BJ (cell line): ENCODE measurements at places on chromosomes 2 and 18.

DNA sequence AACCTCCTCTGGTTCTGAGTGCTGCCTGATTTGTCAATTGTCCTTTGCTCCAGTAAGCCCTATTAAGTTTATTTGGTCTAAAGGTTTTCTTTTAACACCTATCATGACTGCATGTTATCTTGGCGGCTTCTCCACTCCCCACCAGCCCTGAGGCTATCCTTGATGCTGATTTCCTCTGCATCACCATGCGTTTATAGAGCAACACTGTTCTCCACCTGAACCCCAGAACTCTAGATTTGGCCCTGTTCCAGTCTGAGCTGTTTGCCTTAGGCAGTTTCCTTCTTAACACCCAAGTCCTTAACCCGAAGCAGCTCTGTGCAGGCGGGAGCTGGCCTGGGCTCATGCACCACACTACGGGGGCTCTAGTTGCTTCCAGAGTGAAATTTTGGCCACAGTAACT, 98.2 kb upstream of the NPAS2 start:
- no peak for DNase-seq

DNA sequence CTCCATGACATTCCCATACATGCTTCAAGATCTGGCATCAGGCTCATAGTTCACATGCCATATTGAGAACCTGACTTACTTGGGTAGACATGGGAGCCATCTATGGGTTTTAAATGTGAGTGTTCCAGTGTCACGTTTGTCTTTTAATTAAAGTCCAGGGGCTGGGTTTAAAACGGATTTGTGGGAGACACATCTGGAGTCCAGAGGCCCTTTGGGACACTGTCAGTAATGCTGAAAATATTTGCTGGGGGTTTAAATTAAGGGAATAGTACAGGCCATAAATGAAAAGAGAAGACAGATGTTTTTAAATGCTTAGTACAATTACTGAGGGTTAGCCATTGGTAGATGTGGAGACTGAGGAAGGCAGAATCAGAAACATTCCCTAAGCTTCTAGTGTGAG, 478.0 kb downstream of the PID1 start:
- no peak for DNase-seq

DNA sequence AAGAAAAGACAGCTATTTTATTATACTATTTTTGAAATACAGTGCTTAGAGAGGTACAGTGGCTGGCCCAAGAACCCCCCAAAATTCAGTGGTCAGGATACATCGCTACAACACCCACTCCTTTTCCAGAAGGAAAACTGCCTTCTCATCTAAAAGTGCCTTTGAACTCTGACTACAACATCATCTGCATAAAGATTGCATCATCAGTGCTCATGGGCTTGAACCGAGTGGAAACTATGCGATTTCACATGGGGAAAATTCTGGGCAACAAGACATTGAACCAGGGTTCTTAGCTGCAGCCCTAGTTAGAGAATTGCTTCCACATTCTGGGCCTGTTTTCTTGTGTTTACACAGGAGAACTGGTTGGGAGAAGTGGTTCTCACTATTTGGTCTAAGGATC, 294.6 kb upstream of the SLC14A2 start:
- DNase-seq: no peak

- DNase-seq: no peak
These were observed 1719.2 kb upstream of the PIK3C3 start for GRCh38 chr18:40235836-40236235.

- DNase-seq: no peak
These were observed 148.4 kb upstream of the SPRED2 start for GRCh38 chr2:65580824-65581223.

GRCh38 chr2:3517948-3518495, 1.3 kb downstream of the ADI1 start:
- no peak for DNase-seq

GRCh38 chr2:189524746-189525145, 55.8 kb downstream of the SLC40A1 start:
- no peak for DNase-seq

- DNase-seq: no peak
These were observed 195.7 kb upstream of the FANCL start for GRCh38 chr2:58436872-58437271.

GRCh38 chr2:149873936-149874335, 286.4 kb upstream of the MMADHC start:
- peak; percentile 19 for DNase-seq

DNA sequence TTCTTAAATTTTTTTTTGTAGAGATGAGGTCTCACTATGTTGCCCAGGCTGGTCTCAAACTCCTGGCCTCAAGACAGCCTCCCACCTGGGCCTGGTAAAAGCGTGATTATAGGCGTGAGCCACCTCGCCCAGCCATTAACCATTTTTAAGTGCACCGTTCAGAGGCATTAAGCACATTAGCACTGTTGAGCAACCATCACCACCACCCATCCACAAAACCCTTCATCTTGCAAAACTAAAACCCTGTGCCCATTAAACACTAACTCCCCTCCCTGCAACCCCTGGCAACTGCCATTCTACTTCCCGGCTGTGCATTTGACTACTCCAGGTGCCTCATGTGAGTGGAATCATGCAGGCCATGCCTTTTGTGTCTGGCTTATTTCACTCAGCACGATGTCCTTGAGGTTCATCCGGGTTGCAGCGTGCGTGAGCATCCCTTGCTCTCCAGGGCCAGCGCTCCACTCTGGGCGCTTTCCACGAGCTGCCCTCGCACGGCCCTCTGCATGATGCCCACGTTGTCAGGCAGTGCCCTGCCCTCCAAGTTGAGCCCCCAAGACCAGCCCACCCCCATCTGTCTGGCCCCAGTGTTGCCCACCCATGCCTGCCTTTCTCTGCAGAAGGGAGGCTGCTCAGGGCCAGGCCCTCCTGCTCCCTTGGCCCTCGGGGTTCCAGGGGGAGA, 63.0 kb upstream of the GLI2 start:
- no peak for DNase-seq

DNA sequence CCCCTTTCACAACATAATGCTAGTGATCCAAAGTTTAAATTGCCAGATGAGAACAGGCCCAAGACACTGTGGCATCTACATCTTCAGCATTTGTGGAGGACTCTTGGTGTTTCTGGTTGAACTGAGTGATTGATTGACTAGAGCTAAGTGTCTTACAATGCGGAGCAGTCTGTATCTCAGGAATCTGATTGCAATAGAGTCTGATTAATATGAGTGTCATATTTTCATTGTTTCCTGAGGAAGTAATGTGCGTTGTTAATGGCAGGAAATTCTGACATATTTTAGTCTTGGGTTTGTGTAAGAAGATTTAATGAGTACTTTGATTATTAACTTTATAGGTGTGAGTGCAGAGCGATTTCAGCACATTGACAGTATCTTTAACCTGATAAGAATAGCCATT, 82.0 kb upstream of the PROKR1 start:
- no peak for DNase-seq

GRCh38 chr2:225042800-225043167, 516 bp upstream of the DOCK10 start:
- DNase-seq: no peak

- peak; percentile 85 for DNase-seq
These were observed 50.2 kb upstream of the PLB1 start for GRCh38 chr2:28445448-28446258.

- DNase-seq: no peak
These were observed 8.5 kb upstream of the CELF4 start for GRCh38 chr18:37574113-37574512.

GRCh38 chr2:113966171-113966570, 76.3 kb downstream of the ACTR3 start:
- DNase-seq: no peak

DNA sequence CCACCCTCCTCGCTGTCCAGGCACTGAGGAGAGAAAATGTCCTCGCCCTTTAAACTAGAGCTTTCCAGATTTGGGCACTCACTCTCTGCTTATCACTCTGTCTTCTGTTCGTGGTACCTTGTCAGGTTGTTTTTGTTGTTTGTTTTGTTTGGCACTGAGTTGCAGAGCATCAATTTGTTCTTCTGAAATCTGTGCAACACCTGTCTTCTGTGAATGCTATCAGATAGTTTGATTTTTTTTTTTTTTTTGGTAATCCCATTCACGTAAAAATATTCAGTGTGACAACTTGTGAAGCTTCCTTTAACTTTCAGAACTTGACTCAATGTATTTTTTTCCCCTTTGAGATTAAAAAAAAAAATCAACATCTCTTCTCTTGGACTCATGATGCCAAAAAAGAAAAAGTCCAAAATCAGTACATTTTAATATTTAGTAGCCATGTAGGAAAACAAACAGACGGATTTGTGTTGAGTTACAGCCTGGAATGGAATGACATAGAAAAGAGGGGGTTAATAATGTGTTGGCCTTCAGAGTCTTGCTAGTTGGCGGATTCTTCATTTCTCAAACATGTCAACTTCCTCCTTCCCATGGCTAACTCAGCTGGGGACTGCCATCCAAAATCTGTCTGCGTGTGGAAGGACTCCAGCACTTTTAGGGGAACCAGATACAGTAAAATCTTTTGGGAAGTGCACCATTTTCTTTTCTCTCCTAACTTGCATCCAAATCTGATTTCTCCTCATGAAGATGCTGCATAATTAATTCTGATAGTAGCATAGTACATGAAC, 1.6 kb downstream of the TMEM178A start:
- no peak for DNase-seq

- DNase-seq: no peak
These were observed 87.1 kb downstream of the INPP5D start for GRCh38 chr2:233147136-233147828.

DNA sequence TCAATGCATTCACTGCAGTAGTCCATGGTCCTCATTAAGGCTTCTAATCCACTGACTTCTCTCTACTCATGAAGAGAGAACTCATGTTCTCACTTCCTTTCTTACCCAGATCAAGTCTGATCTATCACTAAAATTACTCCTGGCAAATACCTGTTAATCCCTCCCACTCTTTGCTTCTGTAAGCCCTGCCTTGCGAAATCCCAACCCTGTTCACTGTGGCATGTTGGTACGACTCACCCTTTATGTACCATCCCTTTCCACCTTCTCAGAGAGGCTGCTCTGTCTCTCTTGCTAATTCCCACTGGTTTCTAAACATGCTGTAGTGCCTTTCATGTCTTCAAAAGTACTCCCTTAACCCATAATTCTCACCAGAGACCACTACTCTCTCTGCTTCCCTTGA, 272.2 kb upstream of the ACVR2A start:
- DNase-seq: no peak

DNA sequence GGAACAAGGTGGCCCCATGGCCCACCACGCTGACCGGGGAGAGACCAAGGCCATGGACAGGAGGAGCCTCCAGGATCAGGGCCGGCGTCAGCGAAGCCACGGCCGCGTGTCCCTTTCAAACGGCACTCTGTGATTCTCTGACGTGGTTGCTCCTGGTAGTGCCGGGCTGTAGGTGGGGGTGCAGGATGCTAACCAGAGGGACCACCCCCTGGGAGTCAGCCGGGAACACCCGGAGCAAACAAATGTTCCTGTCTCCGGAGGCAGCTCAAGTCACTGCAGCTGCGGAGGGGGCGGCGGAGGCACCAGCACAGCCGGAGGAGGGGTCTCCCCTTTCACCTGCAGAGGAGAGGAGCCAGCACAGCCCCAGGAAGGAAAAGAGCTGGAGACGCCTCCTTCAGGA, 750.6 kb upstream of the SALL3 start:
- no peak for DNase-seq

DNA sequence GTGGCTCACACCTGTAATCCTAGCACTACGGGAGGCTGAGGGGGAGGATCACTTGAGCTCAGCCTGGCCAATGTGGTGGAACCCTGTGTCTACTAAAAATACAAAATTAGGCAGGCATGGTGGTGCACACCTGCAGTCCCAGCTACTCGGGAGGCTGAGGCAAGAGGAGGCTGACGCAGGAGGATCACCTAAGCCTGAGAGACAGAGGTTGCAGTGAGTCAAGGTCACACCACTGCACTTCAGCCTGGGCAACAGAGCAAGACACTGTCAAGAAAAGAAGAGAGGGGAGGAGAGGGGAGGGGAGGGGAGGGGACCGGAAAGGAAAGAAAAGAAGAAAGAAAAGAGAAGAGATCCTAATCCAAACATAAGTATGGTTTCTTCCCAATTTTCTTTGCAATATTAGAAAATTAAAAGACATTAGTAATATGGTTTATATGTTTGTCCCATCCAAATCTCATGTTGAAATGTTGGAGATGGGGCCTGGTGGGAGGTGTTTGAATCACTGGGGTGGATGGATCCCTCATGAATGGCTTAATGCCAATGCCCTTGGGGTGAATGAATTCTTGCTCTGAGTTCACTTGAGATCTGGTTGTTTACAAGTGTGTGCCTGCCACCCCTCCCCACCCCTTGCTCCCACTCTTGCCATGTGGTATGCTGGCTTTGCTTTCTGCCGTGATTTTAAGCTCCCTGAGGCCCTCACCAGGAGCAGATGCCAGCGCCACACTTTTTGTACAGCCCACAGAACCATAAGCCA, 50.7 kb downstream of the TRIP12 start:
- no peak for DNase-seq

DNA sequence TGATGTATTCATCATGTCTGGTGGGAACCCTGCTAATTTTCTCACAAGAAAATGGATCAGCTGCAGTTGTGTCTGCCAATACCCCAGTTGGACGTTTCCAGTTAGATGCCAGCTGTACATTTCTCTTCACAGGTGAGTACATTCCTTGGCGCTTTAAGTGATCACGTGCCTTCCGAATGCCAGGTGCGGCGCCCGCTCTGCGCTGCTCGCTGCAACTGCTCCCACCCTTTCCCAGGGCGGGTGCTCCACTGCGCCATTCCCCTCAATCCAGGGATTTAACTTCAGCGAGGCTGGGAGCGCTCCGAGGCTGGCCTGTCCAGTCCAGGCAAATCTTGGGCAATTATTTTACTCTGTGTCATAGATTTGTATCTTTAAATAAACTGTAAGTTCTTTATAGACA, 225.0 kb upstream of the RAB6C start:
- DNase-seq: no peak

GRCh38 chr2:235668782-235669181, 174.9 kb downstream of the AGAP1 start:
- DNase-seq: no peak

GRCh38 chr18:22521026-22521707, 103.5 kb upstream of the CTAGE1 start:
- DNase-seq: no peak

DNA sequence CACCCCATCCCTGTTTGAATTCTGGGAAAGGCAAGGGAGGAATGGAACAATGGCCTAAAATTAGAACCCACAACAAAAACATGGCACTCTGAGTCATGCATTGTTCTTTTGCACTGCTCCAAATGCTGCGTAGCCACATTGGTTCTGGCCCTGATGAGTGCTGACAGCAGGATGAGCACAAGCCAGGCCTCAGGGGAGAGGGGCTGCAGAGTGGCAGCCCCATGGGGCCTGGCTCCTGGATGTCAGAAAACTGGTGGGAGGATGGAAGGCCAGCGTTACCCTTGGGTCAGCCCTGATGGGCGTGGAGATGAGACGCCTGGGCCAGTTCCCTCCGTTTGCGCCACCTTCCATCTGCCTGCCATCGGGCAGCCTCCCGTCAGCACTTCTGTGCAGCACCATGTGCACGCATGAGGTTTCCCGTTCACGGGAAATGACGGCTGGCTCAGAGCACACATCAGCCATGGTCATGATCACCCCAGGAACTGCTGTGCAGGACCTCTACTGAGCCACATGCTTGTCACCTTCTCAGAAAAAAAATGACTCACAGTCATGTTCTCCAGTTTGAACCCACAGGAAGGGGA, 65.6 kb downstream of the CYP26B1 start:
- no peak for DNase-seq

GRCh38 chr2:12584338-12584737, 132.4 kb upstream of the TRIB2 start:
- DNase-seq: no peak

- peak; percentile 97 for DNase-seq
These were observed 62.9 kb downstream of the ZNF521 start for GRCh38 chr18:25289001-25289631.
